CD4-positive, CD25-positive, alpha-beta regulatory T cell (primary cell): ENCODE measurements at places on chromosomes 13 and 19. TPM values are rescaled to one million over a fixed set of nuclear protein-coding genes. Genes with fewer than 3 reads are reported as not detected.

- H3K36me3 ChIP-seq: no peaks in the 10 kb centered on the region
Measured at GRCh38 chr13:109191413-109191812, 562.0 kb downstream of the MYO16 start.

DNA sequence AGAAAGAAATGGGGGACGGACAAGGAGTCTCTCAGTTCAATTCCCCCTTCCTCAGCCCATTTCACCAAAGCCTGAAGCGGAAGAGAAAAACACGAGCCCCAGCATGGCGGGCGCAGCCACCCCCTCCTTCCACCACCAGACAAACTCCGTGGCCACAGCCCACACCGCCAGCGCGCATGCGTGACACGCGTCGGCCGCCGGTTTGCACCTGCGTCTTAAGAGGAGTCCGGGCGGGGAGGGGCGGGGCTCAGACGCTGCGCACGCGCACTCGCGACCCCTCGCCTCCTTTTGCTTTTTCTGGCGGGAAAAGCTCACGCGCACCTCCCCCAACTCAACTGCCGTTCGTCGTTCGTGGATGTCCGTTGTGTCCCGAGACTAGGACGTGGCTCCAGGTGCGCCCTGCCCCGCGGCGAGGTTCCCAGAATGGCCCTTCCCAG is at the start of gene KASH5:
KASH5 (plus strand) TSS at position 314 of the 437 bp plus-strand sequence. CDS start 2,635 bp downstream, outside the sequence.
- peaks cover 3% of the 10 kb centered on the region for H3K27me3 ChIP-seq
- H3K36me3 ChIP-seq: no peaks in the 10 kb centered on the region
- DNase-seq: peak; percentile 81
- no peak within 1 kb of the TSS for H3K27ac ChIP-seq
- H3K4me1 ChIP-seq: peaks cover 11% of the 10 kb centered on the region

GRCh38 chr13:109602356-109602755 is 184.0 kb downstream of the IRS2 start:
- no peaks in the 10 kb centered on the region for H3K27me3 ChIP-seq
- no peaks in the 10 kb centered on the region for H3K4me1 ChIP-seq
- DNase-seq: no peak
- no peaks in the 10 kb centered on the region for H3K36me3 ChIP-seq
- no peak overlapping the region for H3K27ac ChIP-seq

GRCh38 chr19:4504891-4505569 is 13.3 kb downstream of the PLIN4 start:
- no peak for DNase-seq
- no peaks in the 10 kb centered on the region for H3K4me1 ChIP-seq
- no peaks in the 10 kb centered on the region for H3K27me3 ChIP-seq
- no peak overlapping the region for H3K27ac ChIP-seq
- no peak overlapping the region for H3K4me3 ChIP-seq

- H3K4me1 ChIP-seq: no peaks in the 10 kb centered on the region
- no peak overlapping the region for H3K4me3 ChIP-seq
- no peak for DNase-seq
- no peaks in the 10 kb centered on the region for H3K27me3 ChIP-seq
- H3K27ac ChIP-seq: no peak overlapping the region
Measured at GRCh38 chr13:99905224-99905623, 66.3 kb downstream of the ZIC5 start.

- no peaks in the 10 kb centered on the region for H3K27me3 ChIP-seq
- no peaks in the 10 kb centered on the region for H3K36me3 ChIP-seq
- no peak for DNase-seq
- H3K4me3 ChIP-seq: no peak overlapping the region
- no peaks in the 10 kb centered on the region for H3K4me1 ChIP-seq
Measured at GRCh38 chr13:30832377-30832776, 73.7 kb upstream of the MEDAG start.

GRCh38 chr13:73520566-73521289 is 461.9 kb downstream of the KLF5 start:
- peak overlapping the region; percentile 49 for H3K4me3 ChIP-seq
- no peak overlapping the region for H3K27ac ChIP-seq
- H3K36me3 ChIP-seq: no peaks in the 10 kb centered on the region
- DNase-seq: peak; percentile 23
- no peaks in the 10 kb centered on the region for H3K4me1 ChIP-seq

Gene ALKBH6
- total RNA-seq: 35.8 TPM

DNA sequence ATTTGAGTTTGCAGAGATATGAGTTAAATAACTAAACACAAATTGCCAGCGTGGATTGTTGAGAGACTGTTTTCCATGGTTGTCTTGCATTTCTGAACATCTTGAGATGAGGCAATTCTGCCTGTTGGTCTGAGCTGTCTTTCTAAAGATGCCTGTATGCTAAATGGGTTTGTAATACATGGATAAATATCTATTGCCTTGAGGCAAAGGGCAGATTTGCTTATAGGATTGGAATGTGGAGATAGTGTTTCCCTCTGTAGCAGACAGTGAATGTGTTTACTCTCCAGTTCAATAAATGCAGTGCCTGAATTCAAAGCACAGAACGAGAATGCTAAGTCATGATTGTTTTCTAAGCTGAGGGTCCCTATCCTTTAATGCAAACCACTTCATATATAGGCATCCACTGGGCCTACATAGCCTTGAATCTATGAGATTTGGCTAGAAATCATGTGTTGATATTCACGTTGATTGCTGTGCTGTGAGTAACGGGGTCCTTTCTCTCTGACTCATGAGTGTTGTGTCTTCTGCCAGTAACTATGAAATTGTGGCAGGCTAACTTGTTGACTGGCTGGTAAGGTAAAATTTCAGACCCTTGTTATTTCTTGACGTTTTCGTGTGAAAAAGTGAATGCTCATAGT is 2554.8 kb downstream of the PCDH9 start:
- no peak for DNase-seq
- no peak overlapping the region for H3K27ac ChIP-seq
- H3K36me3 ChIP-seq: no peaks in the 10 kb centered on the region
- H3K4me1 ChIP-seq: no peaks in the 10 kb centered on the region
- H3K27me3 ChIP-seq: no peaks in the 10 kb centered on the region

Gene KIR3DL1
- total RNA-seq: not detected

Gene CFAP97D2
- not detected for total RNA-seq

DNA sequence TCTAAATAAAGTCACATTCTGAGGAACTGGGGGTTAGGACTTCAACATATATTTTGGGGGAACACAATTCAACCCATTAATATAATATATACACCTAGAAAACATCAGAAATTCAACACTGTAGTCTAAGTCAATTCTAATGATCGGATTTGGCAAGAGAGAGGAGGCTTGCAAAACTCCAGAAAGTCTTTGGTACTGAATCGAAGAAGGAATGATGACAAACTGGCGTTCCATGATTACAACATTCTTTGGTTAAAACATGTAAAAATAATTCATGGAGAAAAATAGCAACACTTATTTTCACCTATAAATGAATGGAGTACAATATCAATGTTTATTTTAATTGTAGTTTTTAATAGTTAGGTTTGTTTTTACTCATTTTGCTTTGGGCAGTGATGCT is 62.4 kb downstream of the MBNL2 start:
- no peak overlapping the region for H3K27ac ChIP-seq
- peaks cover 2% of the 10 kb centered on the region for H3K4me1 ChIP-seq
- no peak overlapping the region for H3K4me3 ChIP-seq
- no peak for DNase-seq
- H3K36me3 ChIP-seq: peaks cover 5% of the 10 kb centered on the region
